Aorta (tissue), 5 donors: ENCODE measurements at places on chromosomes 6 and 20.

GRCh38 chr20:61723529-61724257 lies 342.0 kb downstream of the TAF4 start:
- DNase-seq, result no peak

DNA sequence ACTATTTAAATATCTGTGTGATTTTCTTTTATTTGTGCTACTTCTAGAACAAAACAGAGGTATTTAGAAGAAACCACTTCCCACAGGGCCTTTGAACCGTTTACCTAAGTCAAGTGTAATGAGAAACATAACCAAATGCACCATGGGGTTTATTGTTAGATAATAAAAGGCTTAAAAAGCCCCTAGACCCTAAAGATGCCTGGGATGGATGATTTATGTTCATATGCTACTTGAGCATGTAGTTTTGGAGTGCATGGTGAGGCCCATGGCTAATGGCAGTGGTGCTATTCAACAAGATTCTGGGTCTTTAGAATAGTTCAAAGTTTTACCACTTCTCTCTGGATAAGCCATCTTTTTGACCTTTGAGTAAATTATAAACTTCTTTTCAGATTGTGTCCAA lies 65.9 kb downstream of the MTHFD1L start:
- DNase-seq, result no peak

DNA sequence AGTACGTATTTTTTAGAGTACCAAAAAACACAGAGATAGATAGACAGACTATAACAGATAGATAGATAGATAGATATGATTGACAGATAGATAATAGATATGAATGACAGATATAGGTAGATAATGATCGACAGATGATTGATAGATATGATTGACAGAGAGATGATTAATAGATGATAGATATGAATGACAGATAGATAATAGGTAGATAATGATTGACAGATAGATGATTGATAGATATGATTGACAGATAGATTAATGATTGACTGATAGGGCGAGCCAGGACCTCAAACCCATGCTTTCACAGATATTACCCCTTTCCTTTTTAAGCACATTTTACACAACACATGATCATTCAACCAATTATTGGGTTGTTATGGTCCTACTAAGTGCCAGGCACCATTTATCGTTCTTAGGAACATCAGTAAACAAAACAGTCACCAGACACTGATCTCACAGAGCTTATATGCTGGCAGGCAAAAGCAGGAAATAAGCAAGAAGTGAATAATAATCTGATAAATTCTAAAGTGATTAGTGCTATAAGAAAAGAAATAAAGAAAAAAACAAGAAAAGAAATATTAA lies 11.6 kb downstream of the MAFB start:
- no peak for DNase-seq

DNA sequence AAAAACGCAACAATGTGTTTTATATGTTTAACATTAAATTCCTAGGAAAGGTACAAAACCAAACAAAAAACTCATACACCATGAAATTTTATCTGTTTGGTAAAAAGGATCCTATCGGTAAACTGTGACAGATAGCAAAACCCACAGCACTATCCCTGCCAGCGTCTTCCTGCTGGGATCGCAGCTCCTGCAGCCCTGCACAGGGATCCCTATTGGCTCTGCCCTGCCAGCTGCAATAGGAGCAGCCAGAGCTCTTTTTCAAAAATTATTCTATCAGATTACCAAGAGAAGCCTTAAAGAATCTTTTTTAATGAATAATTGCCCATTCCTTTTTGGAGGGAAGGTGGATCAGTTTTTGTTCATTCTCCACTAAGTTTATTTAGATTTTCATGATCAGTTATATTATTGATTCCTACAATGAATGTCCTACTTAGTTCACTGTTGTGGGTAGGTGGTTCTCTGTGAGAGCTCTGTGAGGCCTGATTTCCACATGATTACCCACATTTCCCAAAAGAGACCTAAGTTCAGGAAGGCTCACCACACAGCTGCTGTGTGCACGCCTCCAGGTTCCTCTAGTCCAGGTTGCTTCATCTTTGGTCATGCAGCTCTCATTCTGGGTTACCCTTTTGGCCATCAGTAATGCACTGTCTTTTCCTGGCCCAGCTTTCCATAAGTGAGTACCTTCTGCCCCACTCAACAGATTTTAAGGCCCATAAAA lies 293.8 kb downstream of the FRK start:
- no peak for DNase-seq

DNA sequence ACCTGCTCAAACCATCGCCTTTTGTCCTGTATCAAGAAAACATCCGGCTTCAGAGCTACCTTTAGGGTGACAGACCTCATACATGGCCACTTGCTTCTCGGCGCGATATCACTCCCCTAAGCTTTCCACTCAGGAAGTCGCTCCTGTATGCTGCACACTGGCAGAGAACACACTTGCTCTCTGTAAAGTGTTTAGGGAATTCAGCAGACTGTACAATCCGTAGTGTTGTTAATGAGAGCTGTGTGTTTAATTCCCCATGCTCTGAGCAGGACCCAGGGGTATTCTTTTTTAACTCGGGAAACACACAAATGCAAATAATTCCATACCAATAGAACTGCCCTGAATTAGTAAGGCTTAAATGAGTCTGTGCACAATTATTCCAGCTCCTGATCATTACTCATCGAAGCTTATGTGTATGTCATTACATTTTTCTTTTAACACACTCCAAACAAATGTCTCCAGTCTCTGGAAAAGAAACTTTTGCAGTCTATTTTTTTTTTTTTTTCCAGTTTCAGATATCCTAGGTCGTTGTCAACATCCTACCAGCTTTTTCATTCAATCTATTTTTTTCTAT lies 338.7 kb upstream of the ARID1B start:
- DNase-seq, result no peak

GRCh38 chr6:89950446-89950845 lies 56.2 kb downstream of the GJA10 start:
- no peak for DNase-seq

DNA sequence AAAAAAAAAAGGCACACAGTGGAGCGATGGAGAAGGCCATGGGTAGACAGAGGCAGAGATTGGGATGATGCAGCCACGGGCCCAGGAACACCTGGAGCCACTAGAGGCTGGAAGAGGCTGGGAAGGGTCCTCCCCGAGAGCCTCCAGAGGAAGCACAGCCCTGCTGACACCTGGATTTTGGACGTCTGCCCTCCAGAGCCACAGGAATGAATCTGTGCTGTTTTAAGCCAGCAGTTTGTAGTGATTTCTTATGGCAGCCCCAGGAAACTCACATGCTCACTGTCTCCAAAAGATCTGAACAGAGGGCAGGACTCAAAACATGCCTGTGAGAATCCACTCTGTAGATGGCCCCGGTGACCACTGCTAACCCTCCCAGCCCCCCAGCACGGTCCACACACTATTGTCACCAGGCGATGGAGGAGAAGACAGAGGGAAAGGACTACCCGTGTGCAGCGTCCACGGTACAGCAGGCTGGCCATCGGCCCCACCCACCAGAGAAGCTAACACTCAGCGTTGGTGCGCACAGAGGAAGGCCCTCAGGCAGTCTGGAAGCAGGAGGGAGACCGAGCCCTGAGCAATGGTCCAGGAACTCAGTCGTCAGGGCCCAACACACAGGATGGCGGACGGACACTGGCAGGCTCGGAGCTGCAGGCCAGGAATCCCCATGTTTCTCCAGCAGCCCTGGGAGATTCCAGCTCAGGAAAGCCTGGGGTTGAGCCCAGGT lies 99.7 kb downstream of the BMP7 start:
- no peak for DNase-seq

DNA sequence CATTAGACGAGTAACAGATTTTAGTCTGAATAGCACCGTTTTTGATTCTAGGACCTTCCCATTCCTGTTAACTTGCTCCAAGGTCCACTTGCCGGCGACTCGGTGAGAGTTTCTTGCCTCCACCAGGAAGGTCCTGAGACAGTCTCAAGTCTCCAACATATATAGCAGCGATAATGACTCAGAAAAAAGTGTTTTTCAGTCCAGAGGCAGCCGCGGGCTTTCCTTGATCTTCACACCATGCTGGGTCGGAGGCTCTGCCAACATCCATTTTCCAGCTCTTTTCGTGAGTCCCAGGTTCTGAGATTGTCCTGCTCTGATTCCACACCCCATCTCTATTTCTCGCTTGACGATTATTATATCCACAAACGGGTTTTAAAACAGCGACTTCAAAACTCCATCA lies 170.5 kb downstream of the GPX5 start:
- no peak for DNase-seq

GRCh38 chr6:28401172-28401571 lies 1.6 kb upstream of the ZSCAN12 start:
- no peak for DNase-seq

- peak; percentile 69 for DNase-seq
These were observed 115.6 kb upstream of the CDYL start for GRCh38 chr6:4660377-4661321.

GRCh38 chr6:137736048-137736818 lies 130.8 kb upstream of the TNFAIP3 start:
- no peak for DNase-seq

DNA sequence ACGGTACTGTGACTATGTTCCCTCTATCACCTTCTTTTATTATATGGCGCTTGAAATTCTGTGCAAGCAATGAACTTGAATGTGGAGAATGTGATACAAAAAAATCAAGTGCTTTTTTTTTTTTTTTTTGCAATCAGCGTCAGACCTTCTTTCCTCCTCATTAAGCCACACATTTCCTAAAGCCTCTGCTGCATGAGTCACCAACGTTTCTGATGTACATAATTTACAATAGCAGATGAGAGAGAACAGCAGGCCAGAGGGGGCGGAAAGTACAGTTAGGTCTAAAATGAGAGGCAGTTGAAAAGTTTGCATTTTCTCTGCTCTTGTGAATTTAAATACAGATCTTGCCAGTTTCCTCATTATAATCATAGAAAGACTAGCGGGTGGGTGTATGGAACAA lies 114.6 kb upstream of the RIPOR2 start:
- no peak for DNase-seq

- peak; percentile 81 for DNase-seq
These were observed at the start of gene RBPJL for GRCh38 chr20:45306431-45306982. Gene RBPJL (plus strand): TSS chr20:45306840. CDS start chr20:45306923, 83 bp downstream.

DNA sequence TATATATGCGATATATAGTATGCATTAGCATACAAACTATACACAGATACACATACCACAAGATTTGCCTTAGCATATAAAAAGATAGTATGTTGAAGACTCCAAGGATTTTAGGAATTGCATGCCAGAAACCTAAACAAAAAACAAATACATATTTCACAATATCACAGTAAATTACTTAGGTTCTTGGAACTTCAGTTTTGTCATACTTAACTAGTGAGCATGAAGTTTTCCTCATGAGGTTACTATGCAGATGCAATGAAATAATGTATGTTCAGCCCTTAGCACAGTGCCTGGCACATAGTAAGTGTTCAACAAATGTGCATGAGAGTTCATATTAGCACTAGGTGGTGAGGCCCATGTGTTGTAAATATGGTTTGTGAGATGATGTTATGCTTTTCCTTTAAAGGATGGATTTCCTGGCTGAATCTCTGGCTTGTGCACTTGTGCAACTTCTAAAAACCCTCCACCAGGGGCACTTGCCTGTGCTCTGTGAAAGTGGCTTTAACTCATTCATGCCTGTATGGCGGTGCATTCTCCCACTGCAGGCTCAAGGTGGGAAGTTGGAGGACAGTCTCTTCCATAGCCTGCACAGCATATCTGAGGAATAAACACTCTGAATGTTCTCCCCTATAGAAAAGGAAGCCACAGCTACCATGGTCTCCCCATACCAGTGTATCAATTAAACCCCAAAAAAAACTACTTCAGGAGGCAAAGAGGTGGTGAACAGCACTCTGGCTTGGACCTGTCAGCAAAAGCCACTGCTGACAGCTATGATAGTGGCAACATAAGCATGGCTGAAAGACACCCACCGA lies 624.1 kb upstream of the CDH4 start:
- DNase-seq, result no peak

GRCh38 chr20:7579888-7580287 lies 360.4 kb downstream of the HAO1 start:
- no peak for DNase-seq

DNA sequence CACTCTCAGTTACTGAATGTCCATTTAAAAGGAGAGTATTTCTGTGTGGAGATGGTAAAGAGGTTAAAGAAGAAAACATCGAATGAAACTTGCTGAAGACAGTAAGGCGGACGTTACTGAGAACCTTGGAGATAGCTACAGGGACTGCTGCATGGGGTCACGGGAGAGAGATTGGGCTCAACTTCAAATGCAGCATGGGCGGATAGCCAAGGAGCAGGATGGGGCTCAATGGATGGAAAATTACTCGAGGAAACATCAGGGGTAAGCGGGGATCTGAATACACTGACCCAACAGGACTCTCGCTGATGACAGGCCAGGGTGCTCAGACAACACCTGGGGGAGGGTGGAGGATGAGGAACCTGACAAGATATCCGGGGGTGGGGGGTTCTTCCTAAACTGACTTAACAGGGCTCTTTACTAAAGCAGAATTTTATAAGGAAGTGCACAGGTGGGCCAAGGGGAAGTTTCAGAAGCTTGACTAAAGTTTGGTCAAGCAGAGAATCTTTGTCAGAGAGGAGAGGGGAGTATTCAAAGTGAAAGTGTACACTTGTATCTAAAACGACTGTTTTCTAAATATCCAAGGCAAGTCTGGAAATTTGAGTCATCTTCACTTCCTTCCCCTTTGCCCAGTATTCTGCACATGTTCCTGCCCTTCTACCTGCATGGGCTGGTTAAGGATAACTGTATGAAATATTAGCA lies 22.8 kb downstream of the ECT2L start:
- DNase-seq, result no peak

- no peak for DNase-seq
These were observed 129.2 kb upstream of the AKAP12 start for GRCh38 chr6:151110576-151110905.

- peak; percentile 32 for DNase-seq
These were observed 867 bp downstream of the NPBWR2 start for GRCh38 chr20:64106435-64106961.

DNA sequence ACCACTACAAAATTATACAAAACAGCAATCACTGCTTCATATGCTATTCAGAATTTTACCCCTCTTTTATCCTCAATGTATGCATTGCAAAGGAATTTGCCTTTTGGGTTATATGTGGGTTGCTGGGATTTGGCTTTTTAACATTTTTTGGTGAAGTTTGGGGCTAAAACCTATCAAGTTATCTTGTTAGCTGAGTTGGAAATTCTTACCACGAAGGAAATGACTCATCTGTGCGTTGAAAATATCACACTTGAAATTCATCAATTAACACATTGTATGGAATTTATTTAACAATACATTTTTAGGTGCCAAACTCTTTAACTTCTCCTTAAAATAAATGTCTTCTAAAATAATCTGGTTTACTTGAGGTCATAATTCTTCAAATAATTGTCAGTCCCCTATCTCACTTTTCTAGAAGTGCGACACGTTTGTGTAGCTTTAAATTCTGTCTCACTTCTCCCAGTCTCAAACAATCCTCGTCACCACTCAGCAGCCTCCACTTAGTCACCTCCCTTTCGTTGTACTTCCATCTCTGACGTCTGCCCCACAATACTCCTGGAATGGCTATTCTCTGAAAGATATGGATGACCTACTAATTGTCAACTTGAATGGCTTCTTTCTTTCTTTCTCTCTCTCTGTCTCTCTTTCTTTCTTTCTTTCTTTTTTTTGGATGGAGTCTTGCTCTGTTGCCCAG lies 88.5 kb downstream of the PHACTR1 start:
- DNase-seq, result no peak
